ENCODE measurements at places on chromosomes 6 and 20.

GRCh38 chr20:53639128-53639527 is 45.5 kb upstream of the ZNF217 start:
- no peak for DNase-seq

- no peak for DNase-seq
Measured at GRCh38 chr6:81075974-81076373, 676.5 kb downstream of the TENT5A start.

DNA sequence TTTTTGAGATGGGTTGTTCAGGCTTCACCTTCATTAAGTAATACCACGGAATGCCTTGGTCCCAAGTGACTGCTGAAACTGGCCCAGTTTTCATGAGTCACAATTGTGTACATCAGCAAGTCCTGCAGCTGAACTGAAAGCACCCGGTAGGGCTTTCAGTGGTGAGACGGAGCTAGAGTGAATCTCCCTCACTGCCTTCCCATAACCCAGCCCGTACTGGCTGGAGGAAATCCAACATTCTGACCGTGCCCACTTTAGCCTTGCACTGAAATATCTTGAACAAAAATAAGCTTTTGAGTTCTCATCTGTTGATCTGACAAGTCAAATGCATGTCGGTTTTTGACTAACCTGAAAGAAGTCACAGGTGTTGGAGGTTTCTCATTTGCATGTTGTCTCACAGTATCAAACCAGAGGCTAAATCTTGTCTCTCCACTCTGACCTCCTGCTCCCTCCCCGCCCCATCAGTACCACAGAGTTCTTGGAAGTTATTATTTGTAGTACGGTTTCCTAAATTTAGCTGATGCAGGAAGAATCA is 35.9 kb downstream of the DUSP22 start:
- no peak for DNase-seq

DNA sequence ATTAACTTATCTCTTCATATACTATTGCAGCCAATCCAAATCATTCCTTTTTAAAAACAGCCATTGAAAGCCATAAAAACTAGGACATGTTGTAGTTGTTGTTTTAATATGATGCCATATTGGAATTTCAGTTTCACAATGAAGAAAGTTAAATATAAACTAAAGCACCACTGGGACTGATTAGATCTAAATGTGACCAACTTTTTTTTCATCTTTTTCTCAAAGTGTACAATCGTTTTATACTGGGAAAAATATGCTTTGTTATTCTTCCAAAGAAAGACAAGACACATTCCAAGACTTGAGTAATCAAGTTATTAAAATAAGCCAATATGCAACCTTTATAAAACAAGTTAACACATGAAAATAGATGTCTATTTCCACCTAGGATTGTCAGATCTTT is 68.5 kb downstream of the THEMIS start:
- no peak for DNase-seq

GRCh38 chr20:39897781-39898466 is 791.1 kb downstream of the MAFB start:
- no peak for DNase-seq

DNA sequence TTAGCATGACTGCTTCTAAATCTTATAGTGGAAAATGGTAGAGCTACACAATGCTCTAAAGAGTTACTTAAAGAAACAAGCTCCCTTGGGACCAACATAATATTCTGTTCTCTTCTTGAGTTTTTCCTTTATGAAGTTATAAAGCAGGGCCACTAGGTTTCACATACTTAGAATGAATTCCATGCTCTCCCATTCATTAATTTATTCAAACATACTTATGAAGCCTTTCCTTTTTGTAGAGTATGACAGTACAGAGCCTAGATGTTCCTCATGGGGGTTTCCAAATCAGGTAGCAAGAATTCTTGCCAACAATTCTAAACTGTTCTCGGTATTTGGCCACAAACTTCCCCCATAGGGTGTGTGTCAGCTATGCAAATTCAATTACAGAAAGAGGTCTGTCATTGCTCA is 20.6 kb upstream of the FABP7 start:
- DNase-seq: no peak

- DNase-seq: no peak
Measured at GRCh38 chr6:29183594-29183993, 12.9 kb downstream of the OR2J2 start.

DNA sequence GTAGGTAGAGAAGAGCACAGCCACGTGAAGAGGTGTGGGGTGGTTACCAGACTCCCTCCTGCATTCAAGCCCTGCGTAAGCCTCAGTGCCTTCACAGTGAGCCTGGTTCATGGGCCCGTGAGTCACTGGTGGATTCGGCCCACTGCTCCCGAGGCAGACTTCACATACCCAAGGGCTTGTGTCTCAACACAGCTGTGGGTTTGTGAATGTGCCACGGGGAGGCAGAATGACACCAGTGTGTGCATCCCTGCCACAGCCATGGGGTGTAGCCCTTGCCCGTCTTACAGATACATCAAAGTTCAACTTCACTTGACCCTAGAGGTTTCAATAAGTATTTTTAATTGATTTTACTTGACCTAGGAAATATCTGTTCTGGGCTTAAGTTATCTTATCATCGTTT is 108.5 kb downstream of the MAP3K4 start:
- no peak for DNase-seq

DNA sequence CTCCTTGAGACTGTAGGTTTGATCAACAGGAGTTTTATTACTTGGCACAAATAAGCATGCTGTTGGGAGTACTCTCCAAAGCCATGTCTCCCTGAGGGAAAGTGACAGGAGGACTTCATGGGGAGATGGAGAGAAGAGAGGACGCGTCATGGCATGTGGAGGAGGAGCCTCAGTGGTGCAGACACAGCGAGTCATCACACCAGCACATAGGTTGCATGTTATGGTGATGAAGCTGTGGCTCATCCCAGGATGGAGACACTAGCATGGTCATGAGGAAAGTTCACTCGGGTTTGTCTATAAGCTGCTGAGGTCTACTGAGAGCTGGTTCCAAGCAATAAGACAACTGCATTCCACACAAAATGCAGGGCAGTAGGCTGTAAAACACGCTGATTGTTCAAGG is 13.2 kb upstream of the SSTR4 start:
- no peak for DNase-seq

- no peak for DNase-seq
Measured at GRCh38 chr6:26432627-26433201, 7.6 kb upstream of the BTN3A3 start.

DNA sequence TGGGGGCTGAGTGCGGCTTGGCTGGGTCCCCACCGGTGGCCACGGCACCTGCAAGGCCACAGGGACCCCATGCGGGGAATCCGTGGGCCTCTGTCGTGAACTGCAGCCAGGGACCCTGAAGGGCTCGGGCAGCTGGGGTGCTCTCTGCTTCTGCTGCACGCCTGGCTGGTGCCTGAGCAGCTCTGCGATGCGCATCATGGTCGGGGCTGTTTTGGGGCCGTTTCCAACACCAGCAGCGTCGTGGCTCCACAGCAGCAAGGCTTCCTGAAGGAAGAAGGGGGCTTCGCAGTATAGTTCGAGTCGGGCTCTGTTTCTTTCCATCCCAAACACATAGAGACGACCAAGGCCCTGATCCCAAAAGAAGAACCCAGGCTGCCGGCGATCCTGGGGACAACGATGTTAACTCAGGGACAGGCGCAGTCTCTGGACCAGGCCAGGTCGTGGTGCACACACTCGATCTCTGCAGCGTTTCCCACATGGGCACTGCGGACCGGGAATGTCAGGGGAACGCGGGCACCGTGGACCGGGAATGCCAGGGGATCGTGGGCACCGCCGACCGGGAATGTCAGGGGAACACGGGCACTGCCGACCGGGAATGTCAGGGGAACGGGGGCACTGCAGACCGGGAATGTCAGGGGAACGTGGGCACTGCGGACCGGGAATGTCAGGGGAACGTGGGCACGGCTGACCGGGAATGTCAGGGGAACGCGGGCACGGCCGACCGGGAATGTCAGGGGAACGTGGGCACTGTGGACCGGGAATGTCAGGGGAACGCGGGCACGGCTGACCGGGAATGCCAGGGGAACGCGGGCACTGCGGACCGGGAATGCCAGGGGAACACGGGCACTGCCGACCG is 36.8 kb upstream of the BHLHE23 start:
- DNase-seq: no peak
